ENCODE measurements at places on chromosomes 12 and 14. TPM values are rescaled to one million over a fixed set of nuclear protein-coding genes. Genes with fewer than 3 reads are reported as not detected.

The RNU4-1 gene
- 8,171 TPM for total RNA-seq

The AQP6 gene
- 0.19 TPM for total RNA-seq

The VSX2 gene
- total RNA-seq = not detected

The KLHL42 gene
- total RNA-seq = 17.4 TPM

The SRRM4 gene
- total RNA-seq = 4.8 TPM

The OAS2 gene
- 78.4 TPM for total RNA-seq

The SRGAP1 gene
- total RNA-seq = 11.0 TPM

The ZFHX2 gene
- total RNA-seq = 6.1 TPM

The CLEC2A gene
- not detected for total RNA-seq

The LRP1 gene
- total RNA-seq = 30.3 TPM

The KLRG1 gene
- total RNA-seq = 3.0 TPM

The MEG3 gene
- total RNA-seq = 898 TPM

The SERPINA10 gene
- 1.3 TPM for total RNA-seq

Measured in motor neuron (in vitro differentiated cells).